ENCODE measurements at places on chromosomes 2 and 18.
A peak's percentile ranks its signal among the peaks of the same experiment; 100 is the strongest.

DNA sequence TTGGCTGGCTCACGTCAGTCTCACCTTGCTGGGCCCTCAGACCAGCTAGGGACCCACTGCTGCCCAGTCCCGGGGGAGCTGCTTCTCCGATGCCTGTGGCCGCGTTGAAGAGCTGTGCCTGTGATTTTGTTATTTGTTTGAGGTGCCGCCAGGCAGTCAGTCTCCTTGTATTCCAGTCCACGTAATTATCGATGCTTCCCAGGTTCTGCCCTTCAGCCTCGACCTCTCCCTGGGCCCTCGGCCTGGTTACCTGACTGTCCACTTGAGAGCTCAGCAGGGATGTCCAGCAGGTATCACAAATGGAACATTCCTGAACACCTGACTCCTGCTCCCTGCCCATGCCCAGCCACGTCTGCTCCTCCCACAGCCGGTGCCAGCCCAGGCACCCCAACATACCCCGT lies 195.9 kb upstream of the HS6ST1 start:
- no peak for DNase-seq

DNA sequence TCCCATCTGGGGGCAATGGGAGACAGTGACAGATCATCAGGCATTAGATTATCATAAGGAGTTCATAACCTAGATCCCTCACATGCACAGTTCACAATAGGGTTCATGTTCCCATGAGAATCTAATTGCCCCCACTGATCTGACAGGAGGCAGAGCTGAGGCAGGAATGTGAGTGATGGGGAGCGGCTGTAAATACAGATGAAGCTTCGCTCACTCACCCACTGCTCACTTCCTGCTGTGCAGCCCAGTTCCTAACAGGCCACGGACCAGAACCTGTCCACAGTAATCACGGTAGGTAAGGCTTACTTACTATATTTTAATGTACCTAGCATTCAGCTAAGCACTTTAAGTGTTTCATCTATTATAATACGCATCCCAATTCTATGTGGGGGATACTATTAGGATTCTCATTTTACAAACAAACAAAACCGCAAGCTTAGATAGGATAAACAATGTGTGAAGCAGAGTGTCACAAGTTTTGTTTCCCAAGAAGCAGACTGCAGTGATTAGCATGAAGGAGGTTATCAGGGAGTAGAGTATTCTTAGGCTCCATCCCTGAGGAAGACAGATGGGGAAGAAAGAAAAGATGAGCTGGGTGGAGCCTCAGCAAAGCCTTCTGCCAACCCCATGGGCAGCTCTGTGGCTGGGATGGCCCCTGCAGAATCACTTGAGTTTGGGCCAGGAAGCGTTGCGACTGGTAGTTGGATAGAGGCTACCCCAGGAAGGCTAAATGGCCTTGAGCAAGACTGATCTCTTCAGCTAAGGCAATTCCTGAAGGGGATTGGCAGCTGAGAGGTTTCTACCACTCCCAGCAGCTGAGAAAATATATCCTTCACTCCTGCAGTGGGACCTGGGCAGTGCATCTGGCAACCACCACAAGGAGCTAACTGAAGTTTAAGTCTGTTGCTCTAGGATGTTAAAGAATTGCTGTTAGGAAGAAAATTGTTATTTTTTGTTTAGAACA lies 133.1 kb downstream of the MREG start:
- DNase-seq = no peak

DNA sequence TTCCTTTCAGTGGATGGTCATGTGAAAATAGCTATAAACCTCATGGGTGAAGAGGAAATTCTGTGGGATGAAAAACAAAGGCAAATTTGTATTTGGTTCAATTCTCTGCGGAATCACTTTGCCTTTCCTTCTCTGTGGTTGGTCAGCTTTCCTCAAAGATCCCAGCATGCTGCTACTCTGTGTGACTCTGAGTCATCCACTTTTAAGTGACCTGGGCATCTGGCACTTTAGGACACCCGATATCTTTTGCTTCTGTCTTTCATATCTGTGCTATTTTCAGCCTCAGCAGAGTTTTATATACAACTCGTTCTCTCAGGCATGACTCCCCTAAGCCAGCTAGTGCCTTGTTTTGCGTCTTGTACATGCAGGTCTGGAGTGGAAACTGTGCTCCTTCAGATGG lies 217.0 kb upstream of the PIEZO2 start:
- peak; percentile 37 for DNase-seq

GRCh38 chr18:13265911-13266217 lies 47.3 kb downstream of the LDLRAD4 start:
- DNase-seq = no peak

DNA sequence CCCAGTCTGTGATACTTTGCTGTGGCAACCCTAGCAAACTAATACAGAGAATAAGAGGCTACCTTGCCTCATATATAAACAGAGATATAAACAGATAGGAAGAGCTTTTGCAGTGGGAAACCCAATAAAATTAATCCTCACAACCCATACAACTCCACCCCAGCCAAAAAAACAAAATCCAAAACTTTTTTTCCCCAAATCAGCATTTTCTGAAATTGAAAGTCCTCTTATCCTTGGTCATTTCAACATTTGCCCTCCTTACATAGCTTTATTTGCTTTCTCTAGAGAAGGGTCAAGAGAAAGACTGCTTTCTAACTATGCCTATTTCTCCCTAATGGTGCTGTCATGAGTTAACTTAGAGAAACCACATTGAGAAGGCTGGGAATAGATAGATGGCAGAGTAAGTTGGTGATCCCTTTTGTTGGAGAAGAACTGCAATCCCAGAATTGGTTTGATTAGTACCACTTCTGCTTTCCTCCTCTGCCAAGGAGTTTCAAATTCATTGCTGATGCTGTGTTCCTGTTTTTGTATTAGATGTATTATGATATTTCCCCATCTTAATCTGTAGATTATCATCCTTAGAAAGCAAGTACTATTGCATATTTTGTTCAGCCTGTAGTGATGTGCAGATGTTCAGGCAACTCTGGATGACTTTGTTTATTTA lies 76.5 kb upstream of the B3GNT2 start:
- DNase-seq = no peak

DNA sequence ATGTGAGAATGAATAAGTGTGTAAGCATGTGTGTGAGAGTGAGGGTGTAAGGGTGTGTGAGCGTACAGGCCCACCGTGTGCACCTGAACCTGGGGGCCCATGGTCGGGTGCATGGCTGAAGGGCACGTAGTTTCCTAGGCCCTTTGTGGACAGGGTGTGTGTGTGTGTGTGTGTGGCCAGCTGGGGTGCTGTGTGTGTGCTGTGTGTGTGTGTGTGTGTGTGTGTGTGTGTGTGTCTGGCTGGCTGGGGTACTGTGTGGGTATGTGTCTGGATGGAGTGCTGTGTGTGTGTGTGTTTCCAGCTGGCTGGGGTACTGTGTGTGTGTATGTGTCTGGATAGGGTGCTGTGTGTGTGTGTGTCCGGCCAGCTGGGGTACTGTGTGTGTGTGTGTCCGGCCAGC lies 2.0 kb downstream of the SFTPB start:
- DNase-seq = no peak

GRCh38 chr2:147829106-147829505 lies 15.7 kb upstream of the ACVR2A start:
- DNase-seq = no peak

DNA sequence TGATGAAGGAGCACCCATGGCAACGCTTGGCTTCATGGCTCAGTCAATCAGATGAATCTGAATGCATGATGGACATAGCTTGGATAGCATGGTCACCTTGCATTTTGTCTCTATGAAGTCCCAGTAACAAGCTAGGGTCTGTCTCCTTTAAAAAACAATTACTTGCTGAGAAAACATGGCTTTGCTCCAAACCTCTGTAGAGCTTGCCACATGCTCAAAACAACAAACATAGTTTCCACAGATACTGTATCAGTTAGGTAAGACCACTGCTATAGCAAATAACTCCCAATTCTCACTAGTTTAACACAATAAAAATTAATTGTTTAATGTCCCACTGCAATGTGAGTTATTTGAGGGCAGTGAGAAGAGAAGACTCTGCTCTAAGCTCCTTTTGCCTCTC lies 401.0 kb downstream of the IRS1 start:
- DNase-seq = no peak

- DNase-seq = no peak
Observed at GRCh38 chr2:97910403-97911205, 85.1 kb downstream of the TMEM131 start.

GRCh38 chr2:29212009-29212408 lies 96.8 kb downstream of the CLIP4 start:
- DNase-seq = no peak

- DNase-seq = no peak
Observed at GRCh38 chr2:67616749-67617148, 219.6 kb downstream of the ETAA1 start.

Measured in pons (tissue), 1 donor.